ENCODE measurements at places on chromosomes 7 and 10.

GRCh38 chr10:43640603-43641002 lies 8.1 kb downstream of the ZNF32 start:
- no peak for DNase-seq

DNA sequence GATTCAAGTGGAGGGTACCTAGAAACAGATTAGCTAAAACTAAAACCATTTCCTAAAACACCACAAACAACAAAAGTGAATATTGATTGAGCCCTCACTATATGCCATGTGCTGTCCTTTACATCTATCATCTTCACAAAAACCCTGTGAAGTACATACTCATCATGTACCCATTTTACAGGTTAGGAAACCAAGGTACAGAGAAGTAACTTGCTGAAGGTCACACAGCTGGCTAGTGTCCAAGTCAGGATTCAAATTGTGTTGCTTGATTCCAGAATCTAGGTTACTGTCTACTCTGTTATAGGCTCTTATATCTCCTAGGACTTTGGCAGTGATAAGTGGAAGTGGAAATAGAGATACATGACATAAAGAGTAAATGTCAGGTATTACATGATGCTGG lies 463.8 kb downstream of the LRMDA start:
- no peak for DNase-seq

- no peak for DNase-seq
Observed at GRCh38 chr7:128743112-128743772, 4.1 kb downstream of the CALU start.

DNA sequence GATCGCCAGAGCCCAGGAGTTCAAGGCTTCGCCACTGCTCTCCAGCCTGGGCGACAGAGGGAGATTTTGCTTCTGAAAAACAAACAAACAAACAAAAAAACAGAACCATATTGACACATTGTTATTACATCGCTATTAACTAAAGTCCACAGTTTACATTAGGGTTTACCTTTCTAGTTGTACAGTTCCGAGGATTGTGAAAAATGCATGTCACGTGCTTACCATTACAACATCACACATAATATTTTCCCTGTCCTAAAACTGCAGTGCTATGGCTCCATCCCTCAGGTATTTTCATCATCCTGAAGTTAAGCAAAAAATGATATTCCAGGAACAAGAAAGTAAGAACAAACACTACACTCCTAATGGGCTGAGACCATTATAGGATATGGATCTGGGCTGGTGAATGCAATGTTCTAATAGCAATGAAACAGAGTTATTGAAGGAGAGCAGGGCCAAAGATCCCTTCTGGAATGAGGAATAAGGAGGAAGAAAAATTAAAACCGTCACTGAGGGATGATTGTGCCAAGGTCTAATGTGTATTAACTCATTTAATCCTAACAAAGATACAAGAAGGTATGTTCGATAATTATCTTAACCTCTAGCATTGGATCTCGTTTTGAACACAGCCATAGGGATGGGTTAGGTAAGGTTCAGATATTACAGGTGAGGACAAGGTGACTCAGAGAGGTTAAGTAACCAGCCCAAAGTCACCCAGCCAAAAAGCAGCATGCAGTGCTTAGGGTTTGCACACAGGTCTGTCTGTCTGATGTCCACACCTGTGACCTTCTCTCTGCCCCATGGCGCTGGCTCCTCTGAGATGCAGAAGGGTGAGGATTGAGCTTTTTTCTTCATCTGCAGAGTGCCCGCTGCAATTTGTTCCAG lies 14.0 kb upstream of the CUX1 start:
- no peak for DNase-seq
